ENCODE measurements at places on chromosomes 11 and 22. TPM values are rescaled to one million over a fixed set of nuclear protein-coding genes. Genes with fewer than 3 reads are reported as not detected.

DNA sequence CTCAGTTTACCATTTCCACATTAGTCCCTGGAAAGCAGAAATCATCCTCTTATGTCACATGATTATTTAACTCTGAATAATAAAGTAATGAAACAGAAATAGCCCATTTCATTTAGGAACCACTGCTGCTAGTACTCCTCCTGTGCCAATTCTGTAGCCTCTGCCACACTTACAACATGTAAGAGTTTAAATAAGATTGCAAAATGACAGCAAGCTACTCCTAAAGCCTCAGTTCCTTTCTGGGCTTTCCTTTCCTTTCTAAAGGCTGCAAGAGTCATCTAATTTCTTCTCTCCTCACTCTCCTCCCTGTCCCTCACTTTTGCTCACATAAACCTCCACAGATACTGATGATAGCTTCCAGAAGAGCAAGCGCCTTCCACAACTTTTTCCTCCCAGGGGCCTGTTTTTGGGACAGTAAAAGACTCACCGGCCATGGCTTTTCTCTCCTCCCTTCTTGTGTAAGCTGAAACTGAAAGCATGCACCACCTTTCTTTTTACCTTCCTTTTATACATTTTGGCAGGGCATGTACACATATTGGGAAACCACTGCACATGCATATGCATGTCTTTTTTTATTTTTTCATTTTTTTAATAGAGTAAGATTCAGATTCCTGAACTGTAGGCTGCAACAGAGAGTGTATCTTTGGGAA is 38.5 kb downstream of the CARD18 start:
- DNase-seq: no peak

GRCh38 chr22:37412495-37413250 is 14.6 kb downstream of the ELFN2 start:
- no peak for DNase-seq

DNA sequence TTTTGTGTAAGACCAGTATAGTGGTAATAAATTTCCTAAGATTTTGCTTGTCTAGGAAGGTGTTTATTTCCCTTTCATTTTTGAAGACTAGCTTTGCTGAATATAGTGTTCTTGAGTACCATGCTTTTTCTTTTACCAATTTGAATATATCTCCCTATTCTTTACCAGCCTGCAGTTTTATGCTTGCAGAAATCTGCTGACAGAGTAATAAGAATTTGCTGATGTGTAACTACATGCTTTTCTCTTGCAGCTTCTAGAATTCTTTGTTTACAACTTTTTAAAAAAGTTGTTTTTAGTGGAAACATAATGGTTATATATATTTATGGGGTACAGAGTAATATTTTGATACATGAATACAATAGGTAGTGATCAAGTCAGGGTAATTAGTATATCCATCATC is 324.8 kb upstream of the FOLH1 start:
- no peak for DNase-seq

DNA sequence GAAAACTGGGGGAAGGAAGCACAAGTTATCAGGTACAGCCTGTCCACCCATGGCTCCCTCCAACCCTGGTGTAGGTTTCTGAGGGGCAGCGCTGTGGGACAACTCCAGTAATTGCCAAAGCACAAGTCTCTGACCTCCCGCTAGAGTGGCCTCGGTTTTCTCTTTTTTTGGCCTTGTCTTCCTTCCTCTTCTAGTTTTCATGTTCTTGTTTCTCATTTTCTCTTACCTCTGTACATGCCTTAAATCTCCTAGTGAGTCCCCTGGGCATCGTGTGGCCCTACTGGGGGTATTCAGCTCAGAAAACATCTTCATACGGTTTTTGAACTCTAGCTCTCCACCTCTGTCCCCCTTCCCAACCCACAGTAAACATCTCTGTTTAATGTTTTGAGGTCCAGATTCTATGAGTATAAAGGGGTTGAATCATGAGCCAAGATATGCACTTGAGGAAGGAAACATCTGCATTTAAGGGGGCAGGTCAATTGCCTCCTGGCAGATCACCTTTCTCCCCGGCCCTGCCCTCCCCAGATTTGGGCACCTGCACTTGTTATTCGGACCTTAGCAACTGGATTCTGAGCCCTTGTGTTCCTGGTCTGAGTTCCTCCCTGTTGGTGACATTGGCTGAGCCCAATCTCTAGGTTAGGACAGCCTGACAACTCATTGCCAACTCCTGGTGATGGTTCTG is 8.4 kb upstream of the LMO2 start:
- DNase-seq: no peak

GRCh38 chr11:106152013-106152412 is 74.6 kb downstream of the AASDHPPT start:
- DNase-seq: peak; percentile 62

DNA sequence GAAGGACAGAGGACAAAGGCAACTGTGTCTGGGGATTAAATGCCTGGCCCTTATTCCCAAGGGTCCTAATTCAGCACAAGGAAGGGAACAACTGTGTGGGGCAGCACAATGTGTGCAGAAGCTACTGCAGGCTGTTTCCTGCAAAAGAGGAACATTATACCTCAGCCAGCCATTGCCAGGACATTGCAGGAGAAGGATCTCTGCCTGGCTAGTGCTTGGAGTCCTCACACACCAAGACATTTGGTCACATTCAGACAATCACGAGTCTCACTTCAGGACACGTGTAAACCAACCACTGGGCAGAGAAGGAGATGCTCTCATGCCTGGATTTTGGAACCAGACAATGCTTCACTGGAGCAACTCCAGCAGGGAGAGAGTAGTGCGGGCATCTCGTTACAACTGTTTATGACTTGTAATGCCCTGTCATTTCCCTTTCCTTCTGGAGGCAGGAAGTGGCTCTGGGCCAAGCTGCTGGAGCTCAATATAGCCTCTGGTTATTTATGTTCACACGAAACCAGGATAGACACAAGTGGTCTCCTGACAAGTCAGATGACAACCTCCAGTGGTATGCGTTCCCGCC is 23.9 kb upstream of the ZC3H12C start:
- peak; percentile 91 for DNase-seq

GRCh38 chr22:49515475-49515874 is 312.2 kb downstream of the BRD1 start:
- no peak for DNase-seq

GRCh38 chr22:44473166-44473565 is 24.9 kb downstream of the RTL6 start:
- DNase-seq: no peak

- no peak for DNase-seq
Measured at GRCh38 chr11:45179686-45180178, 33.3 kb downstream of the PRDM11 start.

GRCh38 chr11:36377759-36378564 is 81.9 kb downstream of the PRR5L start:
- DNase-seq: no peak

- no peak for DNase-seq
Measured at GRCh38 chr11:417652-418342, 3.0 kb upstream of the SIGIRR start.

- DNase-seq: no peak
Measured at GRCh38 chr11:46388619-46389449, 2.7 kb downstream of the CHRM4 start.

The PATE4 gene
- total RNA-seq: not detected

The TNNT3 gene
- not detected for total RNA-seq
